HuH-7 (cell line): ENCODE measurements at places on chromosomes 1 and 21.
A peak's percentile ranks its signal among the peaks of the same experiment; 100 is the strongest.

DNA sequence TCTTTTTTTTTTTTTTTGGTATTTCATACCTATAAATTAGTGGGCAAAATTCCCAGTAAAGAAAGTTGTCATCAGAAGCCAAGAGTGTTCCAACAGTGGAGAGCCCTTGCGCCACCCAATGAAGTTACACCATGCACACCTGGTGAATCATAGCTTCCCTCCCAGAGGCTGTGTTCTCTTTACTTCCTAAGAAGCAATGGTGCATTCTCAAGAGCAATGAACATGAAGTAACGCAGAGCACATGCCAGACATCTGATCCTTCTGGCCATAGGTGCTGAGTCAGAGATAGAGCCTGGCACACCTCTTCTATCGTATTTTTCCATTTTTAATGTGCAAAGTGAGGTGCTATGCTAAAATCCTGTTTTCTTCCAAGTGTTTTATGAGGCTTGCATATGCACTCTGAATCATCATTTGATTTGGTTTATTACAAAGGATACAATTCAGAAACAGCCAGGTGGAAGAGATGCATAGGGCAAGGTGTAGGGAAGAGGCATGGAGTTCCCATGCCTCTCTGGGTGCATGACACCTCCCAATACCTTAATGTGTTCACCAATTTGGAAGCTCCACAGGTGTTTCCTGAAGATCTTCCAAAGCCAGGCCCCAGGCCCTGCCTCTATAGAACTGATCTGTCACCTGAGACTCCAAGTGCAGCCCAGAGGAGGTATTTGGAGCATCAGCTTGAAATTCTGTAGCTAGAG lies 408.0 kb downstream of the SIPA1L2 start:
- no peak for DNase-seq

- DNase-seq, result no peak
Observed at GRCh38 chr1:67060811-67061218, 6.9 kb upstream of the SLC35D1 start.

DNA sequence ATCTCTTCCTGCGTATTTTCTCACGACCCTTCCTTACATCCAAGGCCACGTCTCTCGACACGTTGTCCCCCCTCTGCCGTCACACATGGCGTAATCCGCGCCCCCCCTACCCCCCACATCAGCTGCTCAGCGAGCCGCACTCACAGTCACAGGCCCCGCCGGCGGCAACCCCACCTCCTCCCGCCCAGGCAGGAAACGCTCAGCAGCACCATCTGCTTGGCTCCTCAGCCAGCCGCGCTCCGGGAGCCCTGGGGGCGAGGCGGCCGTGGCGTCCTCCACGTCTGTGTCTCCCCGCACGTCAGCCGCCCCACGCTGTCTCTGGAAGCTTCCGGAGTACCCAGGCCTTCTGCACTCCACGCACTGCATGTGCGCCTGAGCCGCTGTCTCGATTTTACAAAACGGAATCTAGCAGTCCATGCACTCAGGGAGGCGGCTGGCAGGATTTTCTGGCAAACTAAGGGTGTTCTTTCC lies 64.6 kb downstream of the SIK1 start:
- DNase-seq, result no peak

- no peak for DNase-seq
Observed at GRCh38 chr1:5379176-5379759, 613.0 kb downstream of the NPHP4 start.

- peak; percentile 23 for DNase-seq
Observed at GRCh38 chr1:117284399-117285215, 73.9 kb upstream of the VTCN1 start.

DNA sequence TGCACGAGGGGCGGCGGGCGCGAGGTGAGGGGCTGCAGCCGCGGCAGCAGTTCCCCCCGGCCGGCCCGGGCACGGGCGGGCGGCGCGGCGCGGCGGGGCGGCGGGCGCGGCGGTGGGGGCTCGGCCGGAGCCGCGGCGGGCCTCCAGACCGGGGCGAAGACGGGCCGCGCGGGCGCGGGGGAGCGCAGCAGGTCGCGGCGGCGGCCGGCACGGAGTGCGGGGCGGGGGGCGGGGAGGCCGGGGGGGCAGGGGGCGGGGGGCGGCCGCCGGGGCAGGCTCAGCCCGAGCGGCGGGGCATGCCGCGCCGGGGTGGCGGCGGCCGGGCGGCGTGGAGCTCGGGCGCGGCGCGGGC lies 311 bp downstream of the IRF2BP2 start:
- DNase-seq, result no peak

GRCh38 chr1:58754683-58755467 lies 29.0 kb downstream of the JUN start:
- DNase-seq, result no peak

- no peak for DNase-seq
Observed at GRCh38 chr1:42482635-42483153, 19.6 kb downstream of the CCDC30 start.

DNA sequence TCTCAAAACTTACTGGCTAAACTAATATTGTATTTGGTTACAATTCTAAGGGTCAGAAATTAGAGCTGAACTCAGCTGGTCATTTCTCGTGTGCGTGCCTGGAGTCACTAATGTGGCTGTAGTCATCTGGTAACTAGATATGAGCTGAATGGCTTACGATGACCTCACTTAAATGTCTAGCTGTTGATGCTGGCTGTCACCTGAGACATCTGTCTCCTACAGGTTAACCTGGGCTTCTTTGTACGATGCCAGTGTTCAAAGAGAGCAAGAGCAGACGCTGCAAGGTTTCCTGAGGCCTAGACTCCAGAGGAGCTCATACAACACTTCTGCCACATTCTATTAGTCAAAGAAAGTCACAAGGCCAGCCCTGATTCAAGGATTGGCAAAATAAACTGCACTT lies 17.1 kb upstream of the ALG6 start:
- DNase-seq, result no peak

DNA sequence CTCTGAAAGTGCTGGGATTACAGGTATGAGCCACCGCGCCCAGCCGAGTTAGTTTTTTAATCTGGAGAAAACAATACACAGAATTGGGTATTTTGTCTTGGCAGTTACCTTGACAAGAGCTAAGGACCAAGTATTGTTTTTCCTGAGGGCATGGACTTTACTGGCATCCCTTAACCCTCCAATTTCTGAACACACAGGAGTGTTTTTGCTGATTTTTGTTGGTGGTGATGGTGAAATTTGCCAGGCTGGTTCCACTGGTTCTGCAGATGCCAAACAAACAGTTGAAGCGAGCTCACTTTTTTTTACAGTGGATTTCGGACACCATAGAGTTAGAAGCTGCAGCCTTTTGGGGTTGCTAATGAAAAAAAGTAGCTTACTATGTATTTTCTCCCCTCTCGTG lies 37.2 kb upstream of the SH3D21 start:
- DNase-seq, result no peak

- no peak for DNase-seq
Observed at GRCh38 chr1:182444497-182444896, 5.4 kb upstream of the RGSL1 start.

DNA sequence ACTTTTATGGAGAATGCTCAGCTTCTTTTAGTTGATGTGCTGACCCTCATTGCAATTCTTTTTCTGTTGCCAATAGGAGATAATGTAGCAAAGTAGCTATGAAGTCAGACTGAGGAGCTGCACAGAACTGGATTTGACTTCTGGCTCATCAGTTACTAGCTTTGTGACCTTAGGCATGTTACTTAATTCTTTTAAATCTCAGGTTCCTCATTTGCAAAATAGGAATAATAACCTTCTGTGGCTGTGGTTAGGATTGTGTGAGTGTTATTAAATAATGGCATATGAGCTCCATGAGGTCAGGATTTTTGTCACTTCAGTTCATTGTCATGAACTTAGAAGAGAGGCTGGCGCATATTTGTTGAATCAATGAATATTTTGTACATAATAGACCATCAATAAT lies 237.6 kb upstream of the SGIP1 start:
- no peak for DNase-seq

- DNase-seq, result no peak
Observed at GRCh38 chr1:6673816-6674398, 27.7 kb downstream of the DNAJC11 start.

- no peak for DNase-seq
Observed at GRCh38 chr21:41638201-41638790, 128.6 kb downstream of the RIPK4 start.

GRCh38 chr1:57058652-57059501 lies 93.1 kb upstream of the C8B start:
- DNase-seq, result no peak

GRCh38 chr1:50427818-50428779 lies 4.9 kb upstream of the DMRTA2 start:
- DNase-seq, result no peak

DNA sequence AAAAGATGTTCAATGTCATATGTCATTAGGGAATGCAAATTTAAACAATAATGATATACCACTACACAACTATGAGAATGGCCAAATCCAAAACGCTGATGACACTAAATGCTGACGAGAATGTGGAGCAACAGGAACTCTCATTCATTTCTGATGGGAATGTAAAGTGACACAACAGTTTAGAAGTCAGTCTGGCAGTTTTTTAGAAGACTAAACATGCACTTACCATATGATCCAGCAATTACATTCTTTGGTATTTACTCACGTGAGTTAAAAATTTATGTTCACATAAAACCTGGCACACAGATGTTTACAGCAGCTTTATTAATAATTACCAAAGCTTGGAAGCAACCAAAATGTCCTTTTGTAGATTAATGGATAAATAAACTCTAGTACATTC lies 110.4 kb upstream of the C1orf21 start:
- no peak for DNase-seq

DNA sequence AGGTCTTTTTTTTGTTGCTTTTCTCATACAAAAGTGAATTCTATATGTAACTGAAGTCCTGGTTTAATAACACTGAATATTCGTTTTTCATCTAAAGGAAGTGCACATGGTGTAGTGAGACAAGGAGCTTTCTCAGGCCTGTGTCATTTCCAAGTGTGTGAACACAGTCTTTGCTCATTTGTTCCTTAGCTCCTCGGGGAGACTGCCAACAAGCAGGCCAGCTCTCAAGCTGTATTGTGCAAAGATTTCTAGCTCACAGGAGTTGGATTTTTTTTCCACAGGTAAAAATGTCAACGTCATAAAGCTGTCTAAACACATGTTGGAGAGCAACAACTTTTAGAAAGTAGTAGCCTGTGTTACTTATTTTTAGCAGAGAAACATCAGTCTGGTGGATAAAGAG lies 87.8 kb upstream of the S1PR1 start:
- DNase-seq, result no peak

DNA sequence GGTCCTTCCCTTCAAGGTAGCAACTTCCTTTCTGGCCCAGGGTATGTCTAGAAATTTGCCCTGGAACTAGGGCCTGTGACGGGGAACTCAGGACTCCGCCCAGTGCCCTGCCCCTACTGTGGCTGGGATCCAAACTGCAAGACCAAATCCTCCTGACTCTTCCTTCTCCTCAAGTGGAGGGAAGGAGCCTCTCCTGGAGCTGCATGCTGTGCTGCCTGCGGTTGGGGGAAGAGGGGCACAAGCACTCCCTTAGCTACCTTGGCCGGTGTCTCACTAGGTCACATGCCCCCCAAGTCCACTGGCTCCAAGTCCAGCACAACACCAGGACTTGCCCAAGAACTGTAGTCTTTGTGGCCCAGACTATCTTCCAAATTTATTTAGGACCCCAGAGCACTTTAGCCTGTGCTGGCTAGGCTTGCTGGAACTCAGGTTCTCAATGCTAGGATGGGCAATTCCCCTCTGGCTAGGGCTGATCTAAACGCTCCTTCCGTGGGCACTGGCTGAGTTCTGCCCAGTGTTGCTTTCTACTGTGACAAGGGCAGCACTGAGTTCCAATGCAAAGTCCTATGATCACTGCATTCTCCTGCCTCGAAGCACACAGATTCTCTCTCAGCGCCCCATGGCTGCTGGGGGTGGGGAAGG lies 12.2 kb downstream of the ADSS2 start:
- no peak for DNase-seq

GRCh38 chr1:19338323-19338762 lies 26.2 kb downstream of the SLC66A1 start:
- DNase-seq, result peak; percentile 81

- peak; percentile 1 for DNase-seq
Observed at GRCh38 chr1:105204836-105205371, 1455.2 kb downstream of the AMY1C start.

GRCh38 chr1:99598738-99599411 lies 47.0 kb upstream of the PALMD start:
- DNase-seq, result no peak

DNA sequence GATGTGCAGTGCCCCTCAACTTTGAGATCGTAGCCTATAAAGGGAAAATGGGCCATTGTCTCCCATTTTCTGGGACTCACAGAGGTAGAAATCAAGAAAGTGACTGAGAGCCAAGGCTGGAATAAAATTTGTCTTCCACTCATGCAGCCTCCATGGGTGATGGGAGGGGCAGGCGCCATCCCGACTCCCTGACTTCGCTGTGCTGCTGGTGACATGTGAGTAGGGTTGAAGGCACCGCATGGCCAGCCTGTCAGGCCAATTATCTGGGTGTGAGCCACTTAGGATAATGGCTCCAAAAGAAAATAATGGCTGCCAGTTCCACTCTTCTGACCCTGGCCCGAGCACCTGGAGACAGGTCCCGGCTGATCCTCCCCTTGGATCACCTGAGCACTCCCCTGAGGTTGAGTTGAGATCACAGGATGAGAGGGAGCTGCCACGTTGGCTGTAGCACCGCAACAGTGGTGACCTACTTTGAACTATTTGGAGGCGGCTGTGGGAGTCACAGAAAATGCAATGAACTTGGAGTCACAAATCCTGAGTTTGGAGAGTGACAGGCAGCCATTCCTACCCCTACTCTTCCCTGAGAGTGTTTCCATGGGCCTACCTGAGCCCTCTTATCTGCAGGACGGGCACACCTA lies 26.3 kb downstream of the CAPN9 start:
- DNase-seq, result no peak

DNA sequence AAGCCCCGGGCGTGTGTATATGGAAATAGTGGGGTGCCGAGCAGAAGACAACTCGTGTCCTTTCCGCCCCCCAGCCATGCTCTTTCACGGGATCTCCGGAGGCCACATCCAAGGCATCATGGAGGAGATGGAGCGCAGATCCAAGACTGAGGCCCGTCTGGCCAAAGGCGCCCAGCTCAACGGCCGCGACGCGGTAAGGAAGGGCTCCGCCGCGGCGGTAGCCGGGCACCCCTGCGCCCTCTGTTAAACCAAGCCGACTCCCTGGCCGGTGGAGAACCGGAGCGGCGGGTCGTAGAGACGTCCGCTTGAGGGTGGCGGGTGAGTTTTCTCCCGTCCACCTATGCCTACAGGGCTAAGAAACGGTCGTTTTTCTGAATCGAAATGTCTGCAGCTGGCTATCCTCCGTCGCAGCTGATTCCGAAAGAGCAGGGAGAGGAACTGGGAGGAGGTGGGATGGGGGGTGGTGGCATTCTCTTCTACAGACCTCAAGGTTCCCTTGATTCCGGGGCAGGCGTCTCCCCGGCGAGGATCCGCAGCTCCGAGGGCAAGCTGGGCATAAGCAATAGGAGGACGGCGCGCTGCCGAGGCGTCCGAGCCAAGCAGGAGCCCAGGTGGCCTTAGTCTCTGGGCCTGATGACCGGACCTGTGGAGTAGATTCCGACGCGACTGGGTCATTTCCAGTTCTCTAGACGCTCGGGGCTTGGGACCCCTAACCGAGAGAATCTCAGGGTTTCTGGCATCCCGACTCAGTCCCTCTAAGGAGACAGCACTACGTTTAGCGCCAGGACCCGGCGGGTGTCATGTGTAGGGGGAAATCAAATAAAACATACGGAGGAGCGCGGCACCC lies 856 bp downstream of the LHX9 start:
- no peak for DNase-seq
